ENCODE measurements at places on chromosomes 7 and 10.

- no peak for DNase-seq
Measured at GRCh38 chr10:62842983-62843382, 26.8 kb upstream of the EGR2 start.

- no peak for DNase-seq
Measured at GRCh38 chr10:129523723-129524316, 56.8 kb downstream of the MGMT start.

- no peak for DNase-seq
Measured at GRCh38 chr10:71755179-71755879, 18.0 kb downstream of the VSIR start.

DNA sequence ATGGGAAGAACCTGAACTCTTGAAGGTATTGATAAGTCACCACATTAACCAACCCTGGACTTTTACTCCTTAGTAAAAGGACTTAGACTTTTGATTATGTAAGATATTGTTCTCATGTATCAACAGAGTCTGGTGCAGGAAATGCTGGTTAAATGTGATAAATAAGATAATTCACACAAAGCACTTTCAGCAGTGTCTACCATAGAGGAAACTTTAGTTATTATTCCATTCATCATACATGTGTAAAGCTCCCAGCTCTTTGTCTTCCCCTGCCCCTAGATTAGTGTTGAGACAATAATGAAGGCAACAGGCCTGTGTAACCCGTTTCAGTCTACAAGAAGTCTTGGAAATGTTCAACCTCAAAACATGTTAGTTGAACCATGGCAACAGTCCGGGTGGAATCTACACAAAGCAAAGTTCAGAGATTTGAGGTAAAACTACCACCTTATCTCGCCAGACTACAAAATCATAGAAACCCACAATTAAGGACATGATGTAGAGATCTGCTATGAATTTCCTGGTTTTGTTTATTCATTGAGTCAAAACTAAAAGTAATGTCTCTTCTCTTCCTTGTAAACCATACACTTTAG is 109.9 kb upstream of the ADO start:
- no peak for DNase-seq

DNA sequence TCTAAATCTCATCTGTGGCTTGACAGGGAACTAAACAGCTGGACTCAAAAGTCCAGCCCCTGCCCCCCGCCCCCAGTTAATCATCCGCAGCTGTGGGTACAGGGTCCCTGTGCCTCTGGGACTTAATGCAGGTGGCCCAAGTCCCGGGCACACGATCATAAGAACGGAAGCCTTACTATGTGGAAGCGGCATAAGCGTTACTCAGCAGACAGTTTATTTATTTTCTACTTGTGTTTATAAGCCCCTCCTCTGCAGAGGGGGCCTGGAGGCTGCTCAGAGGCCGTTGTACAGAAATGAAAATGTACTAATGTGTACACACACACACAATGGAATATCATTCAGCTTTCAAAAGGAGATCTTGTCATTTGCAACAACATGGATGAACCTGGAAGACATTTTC is 158.0 kb upstream of the TNS3 start:
- no peak for DNase-seq

- DNase-seq = no peak
Measured at GRCh38 chr10:103445767-103446567, 6.2 kb downstream of the CALHM2 start.

DNA sequence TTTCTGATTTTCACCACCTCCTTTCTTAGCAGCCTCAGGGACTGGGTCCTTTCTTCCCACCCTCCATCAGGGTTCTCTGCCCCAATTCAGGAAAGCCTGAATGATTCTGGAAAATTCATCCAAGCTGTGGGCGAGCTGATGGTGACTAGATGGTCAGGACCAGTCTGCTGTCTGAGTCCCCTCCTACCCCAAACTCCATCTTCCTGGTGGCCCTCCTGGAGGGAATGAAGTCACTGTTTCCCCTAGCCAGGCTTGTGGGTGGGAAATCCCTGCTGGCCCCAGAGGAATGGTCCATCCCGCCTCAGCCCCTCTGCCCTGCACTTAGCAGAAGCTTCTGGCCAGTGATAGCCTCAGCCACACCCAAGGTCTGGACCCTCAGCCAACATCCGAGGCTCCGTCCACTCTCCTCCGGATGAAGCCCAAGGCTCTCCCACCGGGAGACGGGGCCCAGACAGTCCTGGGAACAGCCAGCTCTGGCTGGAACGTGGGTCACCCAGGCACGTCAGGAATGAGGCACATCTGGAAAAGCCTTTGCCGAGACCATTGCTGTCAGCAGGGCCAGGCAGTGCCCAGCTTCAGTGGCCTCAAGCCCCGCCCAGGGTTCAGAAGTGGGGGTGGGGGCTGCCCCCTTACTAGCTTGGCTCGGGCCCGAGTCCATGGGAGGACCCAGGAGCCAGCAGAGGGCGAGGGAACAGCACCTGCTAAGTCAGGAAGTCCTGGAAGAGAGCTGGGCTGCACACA is 4.0 kb upstream of the AQP1 start:
- no peak for DNase-seq

- no peak for DNase-seq
Measured at GRCh38 chr10:34808801-34809745, 6.0 kb downstream of the PARD3 start.

DNA sequence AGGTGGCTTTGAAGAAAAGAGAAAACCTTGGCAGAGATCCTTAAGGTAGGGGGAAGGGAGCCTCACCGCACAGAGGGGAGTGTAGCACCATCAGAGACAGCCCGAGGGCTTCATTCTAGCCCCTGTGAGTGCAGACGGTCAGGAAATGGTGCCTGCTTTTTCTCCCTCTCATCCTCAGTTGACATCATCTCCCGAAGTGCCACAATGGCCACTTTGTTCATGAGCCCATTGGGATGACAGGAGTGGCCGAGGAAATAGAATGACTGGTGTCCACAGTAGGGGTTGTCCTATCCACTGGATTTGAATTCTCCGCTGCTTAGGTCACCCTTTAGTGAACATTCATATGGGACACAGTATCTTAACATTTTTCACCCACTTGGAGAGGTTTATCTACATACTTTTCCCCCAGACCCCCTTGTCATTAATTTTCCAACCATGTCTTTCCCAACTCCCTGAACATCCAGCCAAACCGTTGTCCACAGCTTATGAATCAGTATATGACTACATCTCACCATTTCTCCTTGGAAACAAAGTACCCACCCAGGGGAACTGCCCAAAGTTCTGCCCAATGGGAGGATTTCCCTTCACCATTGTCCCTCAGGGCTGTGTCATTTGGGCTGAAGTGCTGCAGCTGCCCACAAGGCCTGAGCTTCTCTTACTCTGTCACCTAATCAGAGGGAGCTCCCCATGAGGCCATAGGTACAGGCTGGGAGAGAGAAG is 108.8 kb downstream of the ADCY1 start:
- no peak for DNase-seq

DNA sequence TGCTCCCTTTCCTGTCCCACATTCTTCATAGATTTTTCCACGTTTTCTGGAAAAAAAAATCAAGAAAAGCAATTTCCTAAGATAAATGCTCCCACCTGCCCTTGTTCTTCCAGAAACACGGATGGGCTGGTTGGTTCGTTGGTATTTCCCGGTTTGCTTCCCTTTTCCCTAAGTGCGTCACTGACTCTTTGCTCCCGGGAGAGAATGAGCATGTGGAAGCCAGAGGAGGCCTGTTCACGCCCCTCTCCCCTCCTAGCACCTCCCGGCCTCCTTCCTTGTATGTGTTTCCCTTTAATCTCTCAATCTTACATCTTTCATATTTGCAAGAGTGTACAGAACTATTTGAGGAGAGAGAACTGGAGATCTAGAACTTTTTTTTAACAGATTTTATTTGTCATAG is 442.0 kb downstream of the GFRA1 start:
- DNase-seq = no peak

GRCh38 chr7:105352018-105352612 is 36.6 kb downstream of the SRPK2 start:
- peak; percentile 14 for DNase-seq

- no peak for DNase-seq
Measured at GRCh38 chr7:139659922-139660316, 117.9 kb downstream of the HIPK2 start.

- DNase-seq = no peak
Measured at GRCh38 chr7:112150823-112151641, 55.2 kb downstream of the DOCK4 start.

DNA sequence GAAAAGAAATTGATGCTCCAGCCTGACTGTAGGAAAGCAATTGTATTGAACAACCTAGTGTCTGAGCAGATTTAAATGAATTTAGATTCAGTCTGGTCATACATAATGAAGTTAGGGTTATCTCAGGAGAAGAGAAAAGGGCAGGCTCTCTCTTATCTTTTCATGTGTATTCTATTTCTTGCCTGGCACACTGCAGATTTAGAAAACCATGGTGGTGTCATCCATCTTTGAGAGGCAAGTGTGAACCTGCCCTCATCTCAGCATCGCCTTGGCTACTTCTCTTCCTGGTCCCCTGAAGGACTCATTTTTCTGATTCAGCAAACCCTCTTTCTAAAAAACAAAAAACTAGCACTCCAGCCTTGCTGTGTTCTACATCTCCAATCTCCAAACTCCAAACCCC is 137.7 kb downstream of the LRRC4 start:
- no peak for DNase-seq

DNA sequence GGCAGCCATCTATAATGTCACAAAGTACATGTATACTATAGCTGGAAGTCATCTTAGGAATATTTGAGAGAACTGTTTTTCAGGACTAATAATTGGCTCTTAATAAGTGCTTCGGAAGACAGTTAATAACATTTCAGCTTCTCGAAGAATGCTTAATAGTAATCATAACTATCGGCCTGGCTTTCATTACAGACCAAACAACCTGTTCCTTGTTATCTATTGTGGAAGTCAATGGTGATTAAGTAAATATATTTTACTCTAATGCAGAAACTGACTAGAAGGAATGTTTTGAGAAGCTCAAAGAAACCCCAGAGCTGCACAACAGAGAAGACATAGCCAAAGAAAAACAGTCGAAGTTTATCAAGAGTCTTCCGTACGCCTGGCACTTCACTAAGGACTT is 106.8 kb upstream of the FAM133B start:
- DNase-seq = no peak

DNA sequence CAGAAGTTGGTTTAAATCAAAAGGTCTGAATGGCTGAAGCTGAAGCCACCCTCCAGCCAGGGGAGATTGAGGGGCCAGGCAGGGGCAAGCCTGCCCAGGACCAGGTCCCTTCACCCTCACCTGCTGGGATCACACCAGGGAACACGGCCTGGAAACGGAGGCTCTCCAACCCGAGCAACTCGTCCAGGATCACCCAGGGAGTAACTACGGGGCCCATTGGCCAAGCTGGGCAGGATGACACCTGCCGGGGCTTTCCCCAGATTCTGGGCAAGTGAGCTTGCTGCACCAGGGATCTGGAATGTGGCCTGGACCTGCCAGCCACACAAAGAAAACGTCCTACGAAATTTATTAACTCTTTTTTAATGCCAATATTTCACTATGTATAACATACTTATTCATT is 30.4 kb upstream of the PPP2R2D start:
- no peak for DNase-seq

GRCh38 chr7:82017334-82017943 is 247.6 kb upstream of the HGF start:
- DNase-seq = no peak

DNA sequence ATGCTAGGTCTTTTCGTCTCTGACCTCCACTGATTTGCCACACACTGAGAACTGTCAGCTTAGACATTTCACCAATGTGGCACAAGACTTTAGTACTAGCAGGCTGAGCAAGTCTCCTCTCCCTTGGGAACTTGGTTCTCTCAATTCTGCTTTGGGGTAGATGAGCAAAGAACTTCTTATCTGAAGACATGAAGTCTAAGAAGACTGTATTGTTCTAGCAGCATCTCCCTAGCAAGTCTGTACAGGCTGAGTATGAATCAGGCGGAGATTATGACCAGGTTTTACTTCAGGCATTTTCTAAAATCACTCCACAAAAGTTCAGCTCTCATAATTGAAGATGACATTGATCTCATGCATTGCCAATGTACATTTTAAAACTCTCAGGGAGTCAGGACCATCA is 23.8 kb upstream of the STN1 start:
- DNase-seq = no peak

GRCh38 chr10:72753760-72754231 is 61.9 kb downstream of the MCU start:
- DNase-seq = no peak

DNA sequence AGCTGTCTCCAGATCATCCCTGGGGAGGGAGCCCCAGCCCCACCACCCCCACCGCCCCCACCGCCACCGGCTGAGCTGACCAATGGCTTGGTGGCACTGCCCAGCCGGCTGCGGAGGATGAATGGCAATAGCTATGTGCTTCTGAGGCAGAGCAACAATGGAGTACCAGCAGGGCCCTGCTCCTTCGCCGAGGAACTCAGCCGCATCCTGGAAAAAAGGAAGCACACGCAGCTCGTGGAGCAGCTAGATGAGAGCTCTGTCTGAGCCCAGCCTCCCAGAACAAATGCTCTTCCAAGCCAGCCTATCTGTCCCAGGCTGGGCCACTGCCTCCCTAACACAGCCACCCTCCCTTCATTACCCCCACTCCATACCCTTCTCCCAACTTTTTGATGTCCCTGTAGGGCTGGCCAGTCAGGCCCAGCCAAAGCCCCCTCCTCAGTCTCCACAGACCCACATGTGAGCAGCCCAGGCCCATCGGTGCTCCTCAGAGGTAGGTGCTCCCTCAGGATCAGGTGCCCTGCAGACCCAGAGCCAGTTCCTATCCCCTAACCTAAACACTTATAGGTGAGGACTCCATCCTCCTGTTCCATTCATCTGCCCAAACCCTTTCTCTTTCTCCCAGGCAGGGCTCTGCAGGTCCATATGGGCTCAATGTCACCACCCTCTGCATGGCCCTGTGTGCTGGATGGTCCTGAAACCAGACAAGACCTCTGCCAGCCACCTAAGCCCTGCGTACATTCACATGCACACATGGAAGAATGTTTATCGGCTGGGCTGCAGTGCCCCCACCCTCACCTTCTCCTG is 3.2 kb downstream of the MRPL43 start:
- DNase-seq = no peak

DNA sequence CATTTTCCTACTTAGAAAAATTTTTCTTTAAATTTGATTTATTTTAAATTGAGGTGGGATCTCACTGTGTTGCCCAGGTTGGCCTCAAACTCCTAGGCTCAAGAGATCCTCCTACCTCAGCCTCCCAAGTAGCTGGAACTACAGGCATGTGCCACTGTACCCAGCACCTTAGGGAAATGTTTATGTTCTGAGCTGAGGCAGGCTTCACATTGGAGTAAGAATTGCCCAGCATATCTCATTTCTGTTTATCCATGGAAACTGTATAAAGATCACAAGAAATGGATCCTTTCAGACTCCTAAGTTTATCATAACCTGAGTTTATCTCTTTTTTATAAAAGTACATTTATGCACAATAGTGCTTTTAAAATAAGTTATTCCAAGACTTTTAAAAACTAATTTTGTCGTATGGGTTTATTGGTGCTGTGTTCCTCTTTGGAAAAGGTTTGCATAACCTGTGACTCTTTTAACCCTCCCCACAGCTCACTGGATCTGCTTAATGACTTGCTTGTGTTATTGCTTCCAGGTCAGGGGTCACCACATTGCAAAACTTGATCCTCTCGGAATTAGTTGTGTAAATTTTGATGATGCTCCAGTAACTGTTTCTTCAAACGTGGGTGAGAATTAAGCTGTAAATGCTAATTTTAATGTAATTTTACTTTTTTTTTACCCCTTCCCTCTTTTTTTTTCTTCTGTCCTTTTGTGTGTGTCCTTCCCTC is 40.7 kb downstream of the OGDH start:
- no peak for DNase-seq

Data from stimulated activated CD4-positive, alpha-beta T cell treated with anti-CD3 and anti-CD28 coated beads, Interleukin-1b, Interleukin-23, amount 100 ng/mL, for 1 hour (primary cell).